ENCODE measurements at places on chromosomes 6 and 20. TPM values are rescaled to one million over a fixed set of nuclear protein-coding genes. Genes with fewer than 3 reads are reported as not detected.

WFDC12 gene
- total RNA-seq: not detected

CST7 gene
- not detected for total RNA-seq

SCRT2 gene
- total RNA-seq: not detected

MATN4 gene
- not detected for total RNA-seq

MCHR2 gene
- total RNA-seq: not detected

KCNQ2 gene
- not detected for total RNA-seq

DLL1 gene
- total RNA-seq: 4.9 TPM
